Effector CD4-positive, alpha-beta T cell (primary cell): ENCODE measurements at places on chromosomes 7 and 10.
A peak's percentile ranks its signal among the peaks of the same experiment; 100 is the strongest.

DNA sequence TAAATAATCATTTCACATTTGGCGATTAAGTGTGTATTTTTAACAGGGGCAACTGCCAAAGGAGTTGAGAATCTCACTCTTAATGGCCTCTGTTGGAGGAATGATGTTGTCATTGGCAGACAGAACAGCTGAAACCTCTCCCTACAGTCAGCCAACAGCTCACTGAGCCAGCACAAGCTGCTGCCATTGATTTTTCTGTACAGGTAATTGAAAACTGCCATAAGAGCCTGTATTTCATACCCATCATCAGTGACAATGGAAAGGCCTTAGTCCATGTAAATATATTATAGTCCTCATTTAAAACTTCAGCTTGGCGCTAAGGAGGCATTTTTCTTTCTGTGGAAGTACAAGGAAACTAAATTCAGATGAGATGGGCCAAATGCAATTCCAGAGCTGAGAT, 28.1 kb upstream of the PTN start:
- DNase-seq = no peak

DNA sequence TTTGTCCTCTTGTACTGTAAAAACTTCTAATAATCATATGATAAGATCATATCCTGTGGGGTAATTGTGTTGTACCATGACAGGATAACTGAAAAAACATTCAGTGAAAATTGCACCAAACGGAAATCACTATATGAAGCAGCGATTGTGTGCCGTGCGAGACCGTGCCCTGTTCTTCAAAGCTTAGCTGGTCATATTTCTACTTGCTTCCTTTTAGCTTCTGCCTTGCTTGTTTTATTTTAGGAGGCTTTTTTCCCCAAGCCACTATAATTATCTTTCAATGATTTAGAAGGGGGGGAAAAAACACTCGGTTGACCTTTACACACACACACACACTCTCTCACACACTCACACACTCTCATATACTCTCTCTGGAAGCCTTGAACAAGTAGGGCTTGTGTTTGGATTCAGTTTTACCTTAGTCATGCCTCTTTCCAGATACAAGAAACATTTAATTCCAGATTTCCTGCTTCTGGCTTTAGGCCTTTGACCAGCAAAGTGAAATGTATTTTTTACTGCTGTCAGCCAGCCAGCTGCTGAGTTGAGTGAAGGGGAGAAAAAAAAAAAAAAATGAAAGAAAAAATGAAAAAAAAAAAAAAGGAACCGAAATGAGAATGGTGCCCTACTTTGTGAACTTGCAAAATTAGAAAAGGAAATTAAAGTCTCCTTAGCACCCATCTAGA, 181.4 kb downstream of the ARID5B start:
- peak; percentile 27 for DNase-seq

DNA sequence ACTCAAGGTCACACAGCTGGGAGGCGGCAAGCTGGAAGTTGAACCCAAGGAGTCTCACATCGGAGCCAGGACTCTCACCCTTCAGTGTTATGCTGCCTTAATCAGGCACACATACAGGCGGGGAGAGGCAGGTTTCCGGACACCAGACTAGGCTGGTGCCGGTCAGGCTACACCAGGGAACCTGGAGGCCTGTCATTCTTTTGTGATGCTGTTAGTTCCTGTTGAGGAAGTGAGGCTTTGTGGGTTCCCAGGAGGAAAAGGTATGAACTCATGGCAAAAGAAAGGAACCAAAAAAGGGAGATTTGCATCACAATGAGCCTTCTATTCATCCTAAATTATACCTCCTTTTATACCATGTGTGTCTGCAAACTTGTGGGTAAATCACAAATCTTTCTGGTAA, 103.8 kb downstream of the TCF7L2 start:
- no peak for DNase-seq

DNA sequence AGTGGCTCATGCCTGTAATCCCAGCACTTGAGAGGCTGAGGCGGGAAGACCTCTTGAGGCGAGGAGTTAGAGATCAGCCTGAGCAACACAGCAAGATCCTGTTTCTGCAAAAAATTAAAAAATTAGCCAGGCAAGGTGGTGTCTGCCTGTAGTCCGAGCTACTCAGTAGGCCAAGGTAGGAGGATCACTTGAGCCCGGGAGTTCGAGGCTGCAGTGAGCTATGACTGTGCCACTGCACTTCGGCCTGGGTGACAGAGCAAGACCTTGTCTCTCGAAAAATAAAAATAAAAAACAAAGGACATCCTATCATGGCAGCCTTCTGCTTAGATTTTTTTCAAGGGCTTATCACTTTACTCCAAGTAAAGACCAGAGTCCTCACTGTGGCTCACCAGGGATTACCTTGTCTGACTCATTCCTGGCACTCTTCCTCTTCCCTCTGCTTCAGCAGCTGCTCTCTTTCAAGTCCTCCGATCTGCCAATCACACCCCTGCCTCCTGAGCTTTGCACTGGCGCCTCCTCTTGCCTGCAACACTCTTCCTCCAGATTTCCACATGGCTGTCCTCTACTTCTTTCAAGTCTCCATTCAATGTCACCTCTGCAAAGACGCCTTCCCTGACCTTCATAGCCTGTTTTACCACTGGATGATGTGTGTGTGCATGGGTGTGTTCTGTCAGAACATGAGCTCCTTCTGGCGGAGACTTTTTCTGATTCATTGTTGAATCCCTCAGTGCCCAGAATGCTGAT, 7.7 kb downstream of the PRTFDC1 start:
- no peak for DNase-seq

GRCh38 chr7:92641921-92642511, 51.8 kb upstream of the FAM133B start:
- DNase-seq = peak; percentile 15

- DNase-seq = no peak
Observed at GRCh38 chr10:48439581-48440041, 133.1 kb downstream of the MAPK8 start.

- DNase-seq = no peak
Observed at GRCh38 chr10:59757966-59758365, 4.7 kb upstream of the MRLN start.
